Esophagus squamous epithelium (tissue), 5 donors: ENCODE measurements at places on chromosomes 7 and 10.

GRCh38 chr10:15084502-15084922, 4.1 kb downstream of the ACBD7 start:
- no peak for DNase-seq

- no peak for DNase-seq
Measured at GRCh38 chr7:152597507-152597906, 78.4 kb downstream of the XRCC2 start.

- no peak for DNase-seq
Measured at GRCh38 chr7:148972375-148972774, 55.9 kb downstream of the PDIA4 start.

GRCh38 chr7:139482662-139483466, 609 bp downstream of the KLRG2 start:
- DNase-seq, result no peak

GRCh38 chr7:20738518-20739481, 47.9 kb downstream of the SP8 start:
- no peak for DNase-seq
